Natural killer cell (primary cell): ENCODE measurements at places on chromosomes 3 and 15.
A peak's percentile ranks its signal among the peaks of the same experiment; 100 is the strongest.

DNA sequence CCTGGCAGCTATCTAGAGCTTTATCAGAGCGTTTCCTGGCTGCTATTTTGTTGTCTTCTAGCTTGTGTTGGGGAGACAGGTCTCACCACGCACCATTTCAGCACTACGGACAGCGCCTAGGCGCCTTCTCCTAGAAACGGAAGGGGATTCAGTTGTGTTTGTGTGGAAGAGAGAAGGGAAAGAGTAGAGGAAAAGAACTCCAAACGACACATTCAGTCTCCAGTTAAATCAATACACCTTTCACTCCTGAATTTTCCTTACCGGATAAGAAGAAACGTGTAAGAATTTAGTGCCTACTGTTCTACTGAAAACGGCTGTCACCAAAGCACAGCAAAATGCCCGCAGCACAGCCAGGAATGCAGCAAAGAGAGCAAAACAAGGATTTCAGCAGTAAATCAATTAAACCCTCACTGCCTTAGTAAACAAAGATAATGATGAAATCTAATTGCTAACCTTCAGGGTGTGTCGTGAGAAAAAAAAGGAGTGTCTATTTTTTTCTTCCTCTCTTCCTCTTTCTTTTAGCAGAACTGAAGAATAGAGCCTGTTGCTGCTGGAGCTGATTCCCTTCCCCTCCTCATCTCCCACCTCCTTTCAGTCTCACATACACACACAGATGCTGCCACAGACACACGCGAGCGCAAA, 412 bp upstream of the CTXN2 start:
- DNase-seq = no peak

DNA sequence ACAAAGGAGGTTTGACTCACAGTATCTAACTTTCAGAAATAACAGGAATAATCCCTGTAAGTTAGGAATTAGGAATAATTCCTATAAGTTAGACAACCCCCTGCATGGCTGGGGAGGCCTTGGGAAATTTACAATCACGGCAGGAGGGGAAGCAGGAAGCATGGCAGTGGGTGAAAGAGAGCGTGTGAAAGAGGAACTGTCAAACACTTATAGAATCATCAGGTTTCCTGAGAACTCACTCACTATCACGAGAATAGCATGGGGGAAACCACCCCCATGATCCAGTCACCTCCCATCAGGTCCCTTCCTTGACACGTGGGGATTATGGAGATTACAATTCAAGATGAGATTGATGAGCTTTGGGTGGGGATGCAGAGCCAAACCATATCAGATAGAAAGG, 385.5 kb downstream of the IL20RB start:
- DNase-seq = no peak

DNA sequence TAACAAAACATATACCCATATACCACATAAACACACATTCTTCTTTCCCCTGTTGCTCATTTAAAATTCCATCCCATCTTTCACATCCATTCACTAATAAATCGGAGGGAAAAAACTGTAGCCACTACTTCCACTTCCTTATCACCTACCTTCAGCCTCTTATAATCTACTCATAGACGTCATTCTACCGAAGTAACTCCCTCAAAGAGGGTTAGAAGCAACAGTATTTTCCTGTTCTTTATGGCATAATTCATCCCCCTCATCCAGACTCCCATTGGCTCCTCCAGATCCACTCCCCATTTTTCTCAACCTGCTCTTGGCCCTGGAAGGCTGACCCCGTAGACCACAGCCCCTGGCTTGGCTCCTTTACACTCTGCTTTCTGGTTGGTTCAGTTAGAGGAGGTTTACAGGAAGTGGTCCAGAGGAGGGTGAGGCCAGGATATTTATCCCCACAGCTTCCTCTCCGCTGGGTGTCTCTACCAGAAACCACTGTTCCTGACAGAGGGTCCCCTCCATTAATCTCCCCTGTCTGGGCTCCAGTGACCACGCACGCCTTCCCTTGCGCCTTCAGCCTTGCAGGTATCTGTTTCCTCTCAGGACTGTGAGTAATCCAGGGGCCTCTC, 46.3 kb downstream of the FMN1 start:
- DNase-seq = no peak

DNA sequence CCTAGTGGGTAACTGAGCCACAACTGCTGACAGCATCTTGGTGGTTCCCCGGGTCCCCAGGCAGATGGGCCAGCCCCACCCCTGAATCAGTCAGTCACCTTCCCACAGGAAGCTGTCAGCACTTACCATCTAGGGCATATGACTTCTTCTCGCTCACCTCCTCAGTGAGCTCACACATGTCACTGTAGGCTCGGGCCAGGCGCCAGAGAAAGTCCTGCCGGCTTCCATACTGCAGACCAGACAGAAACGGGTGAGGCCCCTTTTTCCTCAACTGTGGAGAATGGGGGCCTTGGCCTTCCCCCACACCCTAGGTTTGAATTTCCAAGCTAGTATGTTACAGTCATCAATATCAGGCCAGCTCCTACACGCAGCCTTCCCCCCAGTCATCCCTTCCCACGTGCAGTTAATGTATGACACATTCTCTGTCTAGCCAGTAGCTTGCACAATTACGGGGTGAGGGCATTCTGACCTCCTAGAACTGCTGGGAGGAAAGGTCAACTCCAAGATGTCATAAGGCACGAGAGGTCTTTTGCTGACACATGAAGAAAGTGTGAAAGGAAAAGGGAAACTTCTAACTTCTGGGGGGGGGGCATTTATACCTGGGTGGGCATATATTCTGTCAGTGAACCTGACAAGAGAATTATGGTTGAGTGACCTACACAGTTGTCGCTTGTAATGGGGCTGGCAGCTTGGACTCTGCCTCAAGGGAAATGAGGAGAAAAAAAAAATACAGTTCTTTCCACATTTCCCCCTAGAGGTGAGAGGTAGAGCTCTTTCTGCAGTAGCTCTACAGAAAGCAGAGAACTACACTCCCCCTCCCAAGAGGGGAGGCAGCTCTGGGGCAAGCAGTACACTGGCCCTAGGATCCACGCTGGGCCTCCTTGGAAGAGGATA, 10.9 kb downstream of the RMDN3 start:
- DNase-seq = peak; percentile 88

DNA sequence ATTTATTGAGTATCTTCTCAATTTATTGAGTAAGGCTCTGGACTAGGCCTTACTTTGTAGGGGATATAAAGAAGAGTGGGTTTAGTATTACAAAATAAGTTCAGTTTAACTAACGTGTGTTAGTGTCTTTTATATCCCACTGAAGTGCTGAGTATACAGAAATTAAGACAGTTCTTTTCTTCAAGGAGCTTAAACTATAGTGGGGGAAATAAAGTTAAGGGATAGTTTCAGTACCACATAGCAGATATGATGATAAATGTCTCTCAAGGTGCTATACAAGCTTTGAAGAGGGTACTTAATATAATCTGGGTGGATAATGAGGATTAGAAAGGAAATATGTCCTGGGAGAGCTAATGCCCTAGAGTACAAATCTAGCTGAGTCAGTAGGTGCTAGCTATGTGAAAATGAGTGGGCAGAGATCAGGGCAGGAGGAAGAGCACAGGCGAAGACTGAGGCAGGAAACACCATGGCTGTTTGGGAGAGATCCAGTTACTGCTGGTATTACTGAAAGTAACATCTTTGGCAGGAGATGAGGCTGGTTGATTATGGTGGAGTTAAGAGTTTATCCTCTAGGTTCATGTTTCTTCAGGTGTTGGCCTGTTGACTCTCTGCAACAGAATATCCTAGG, 46.0 kb downstream of the TEX9 start:
- no peak for DNase-seq

DNA sequence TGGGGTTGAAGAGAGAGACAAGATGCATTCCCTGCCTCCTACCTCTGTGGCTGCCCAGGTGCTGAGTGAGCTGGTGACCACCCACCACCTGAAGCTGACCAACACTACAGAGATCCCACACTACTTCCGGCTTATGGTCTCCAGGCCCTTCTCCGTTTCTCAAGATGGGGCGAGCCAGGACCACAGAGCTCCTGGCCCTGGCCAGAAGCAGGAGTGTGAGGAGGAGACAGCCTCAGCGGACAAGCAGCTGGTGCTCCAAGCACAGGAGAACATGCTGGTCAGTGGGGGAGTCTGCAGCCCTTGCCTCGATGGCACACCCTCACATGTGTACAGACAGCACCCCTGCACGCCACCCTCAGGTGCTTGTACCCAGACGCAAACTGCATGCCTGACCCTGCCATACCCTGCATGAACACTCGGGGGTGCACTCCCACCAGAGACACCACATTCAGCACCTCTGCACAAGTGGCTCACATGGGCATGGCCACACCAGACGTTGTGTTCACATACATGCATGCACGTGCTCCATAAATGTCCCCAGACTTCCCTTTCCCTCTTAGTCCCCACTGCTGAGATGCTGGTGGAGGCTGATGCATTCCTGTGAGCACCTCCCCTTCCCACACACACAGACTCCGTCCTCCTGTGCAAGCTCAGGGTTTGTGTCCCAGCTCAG, 19.0 kb downstream of the ACAA1 start:
- peak; percentile 61 for DNase-seq

GRCh38 chr3:50169858-50170257, 14.7 kb downstream of the SEMA3F start:
- DNase-seq = no peak

- DNase-seq = no peak
Measured at GRCh38 chr15:58203537-58203936, 65.4 kb downstream of the AQP9 start.

DNA sequence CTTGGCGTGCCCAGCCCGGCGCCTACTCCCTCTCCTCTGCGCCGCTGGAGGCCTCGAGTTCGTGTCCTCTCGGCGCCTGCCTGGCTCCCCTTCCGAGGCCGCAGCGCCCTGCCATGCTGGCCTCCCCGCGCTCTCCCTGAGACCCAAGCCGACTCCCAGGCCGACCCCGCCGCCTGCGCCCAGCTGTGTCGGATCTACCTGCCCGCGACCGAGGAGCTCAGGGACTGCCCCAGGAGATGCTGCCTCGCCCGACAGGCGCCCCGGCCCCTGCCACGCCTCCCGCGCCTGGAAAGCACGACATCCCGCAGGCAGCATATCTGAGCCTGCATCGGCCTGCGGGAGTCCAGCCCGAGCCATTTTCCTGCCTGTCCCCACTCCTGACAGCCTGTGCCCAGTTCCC, 16.1 kb downstream of the PAQR9 start:
- no peak for DNase-seq

DNA sequence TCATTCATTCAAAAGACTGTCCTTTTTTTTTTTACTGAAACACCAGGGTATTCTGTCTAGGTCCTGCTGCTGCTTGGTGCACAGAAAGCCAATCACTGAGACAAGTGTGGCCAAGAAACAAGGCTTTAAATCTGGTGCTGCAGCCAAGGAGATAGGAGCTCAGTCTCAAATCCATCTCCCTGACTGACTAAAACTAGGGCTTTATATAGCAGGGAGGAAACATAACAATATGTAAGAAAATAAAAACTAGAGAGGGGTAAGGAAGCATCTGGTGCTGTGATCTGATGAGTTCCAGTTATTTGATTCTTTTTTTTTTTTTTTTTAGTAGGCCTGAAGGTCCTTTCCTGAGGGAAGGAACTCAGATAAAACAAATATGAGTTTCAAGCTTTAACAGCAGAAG, 139.8 kb downstream of the ATG7 start:
- DNase-seq = no peak

GRCh38 chr3:100984308-100984707, 8.9 kb downstream of the ABI3BP start:
- no peak for DNase-seq

GRCh38 chr3:69914395-69914794, 85.1 kb upstream of the SAMMSON start:
- no peak for DNase-seq

- no peak for DNase-seq
Measured at GRCh38 chr3:111810909-111811308, 48.2 kb upstream of the PHLDB2 start.

DNA sequence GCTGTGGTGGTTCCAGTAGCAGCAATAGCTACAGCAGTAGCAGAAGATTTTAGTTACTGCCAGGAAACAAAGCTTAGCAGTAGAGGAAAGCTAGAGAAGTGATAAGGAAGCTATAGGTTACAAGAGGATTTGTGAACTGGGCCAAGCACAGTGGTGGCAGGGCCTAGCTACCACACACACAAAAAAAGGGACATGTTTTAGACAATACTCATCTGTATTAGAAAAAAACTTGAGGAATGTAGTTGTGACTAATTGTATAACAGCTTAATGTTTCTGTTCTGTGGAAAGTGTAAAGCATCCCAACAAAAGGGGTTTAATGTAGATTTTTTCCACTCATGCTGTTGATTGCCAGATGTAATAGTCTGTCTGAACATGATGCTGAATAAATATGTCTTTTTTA, 29.9 kb upstream of the PFN2 start:
- DNase-seq = no peak

- peak; percentile 83 for DNase-seq
Measured at GRCh38 chr15:78872972-78873792, 492 bp downstream of the MORF4L1 start.

DNA sequence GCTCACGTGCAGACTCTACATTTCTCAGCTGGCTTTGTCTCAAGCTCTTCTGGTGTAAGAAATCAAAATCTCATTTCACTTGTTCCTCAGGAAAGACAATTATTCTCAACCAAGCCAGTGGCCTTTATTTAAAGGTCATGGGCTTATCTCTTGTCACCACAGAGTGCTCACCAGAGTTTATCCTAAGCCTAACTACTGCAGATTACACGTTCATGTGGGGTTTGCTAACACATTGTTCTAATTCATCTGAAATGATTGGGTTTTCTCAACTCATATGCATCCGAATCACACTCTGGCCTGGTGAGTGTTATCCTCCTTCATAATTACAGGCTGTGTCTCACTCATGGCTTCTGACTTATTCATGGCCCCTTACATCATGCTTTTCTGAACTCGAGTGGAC, 83.3 kb upstream of the TSC22D2 start:
- no peak for DNase-seq

- DNase-seq = no peak
Measured at GRCh38 chr3:197734667-197735318, 1.9 kb downstream of the RUBCN start.

GRCh38 chr3:63202529-63202928, 75.6 kb upstream of the SYNPR start:
- no peak for DNase-seq

DNA sequence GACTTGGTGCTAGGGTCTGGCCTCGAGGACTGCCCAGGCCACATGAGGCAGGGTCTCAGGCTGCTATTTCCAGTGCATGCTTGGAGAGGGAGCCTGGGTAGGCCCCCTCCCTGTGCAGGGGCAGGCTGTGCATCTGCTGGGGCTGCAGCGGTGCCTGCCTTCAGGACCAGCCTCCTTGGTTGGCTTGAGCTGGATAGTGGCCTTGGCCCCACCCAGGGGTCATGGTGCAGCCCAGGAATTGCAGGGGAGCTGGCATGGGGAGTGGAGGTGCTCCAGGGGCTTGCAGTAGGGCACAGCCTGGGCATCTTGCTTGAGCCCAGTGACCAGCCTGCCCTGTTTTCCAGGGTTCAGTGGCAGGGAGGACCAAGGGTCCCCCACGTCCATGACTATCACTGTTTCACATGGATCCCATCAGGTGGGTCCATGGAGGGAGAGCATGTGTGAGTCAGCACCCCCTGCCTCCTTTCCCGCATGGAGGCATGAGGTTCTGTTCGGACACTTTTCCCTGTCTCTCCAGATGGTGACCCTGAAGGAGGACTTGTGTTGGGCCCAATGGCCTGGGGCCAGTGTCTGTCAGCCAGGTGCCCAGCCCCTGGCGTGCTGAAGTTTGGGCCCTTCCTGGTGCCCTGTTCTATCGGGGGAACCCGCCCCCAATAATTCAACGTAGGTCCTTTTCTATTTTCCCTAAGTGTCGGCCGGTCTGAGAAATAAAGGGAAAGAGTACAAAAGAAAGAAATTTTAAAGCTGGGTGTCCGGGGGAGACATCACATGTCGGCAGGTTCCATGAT, 218.6 kb downstream of the SNRPN start:
- DNase-seq = no peak

GRCh38 chr3:102533784-102534183, 99.0 kb downstream of the ZPLD1 start:
- no peak for DNase-seq
